GM04504 (cell line): ENCODE measurements at places on chromosomes 1 and 21.

DNA sequence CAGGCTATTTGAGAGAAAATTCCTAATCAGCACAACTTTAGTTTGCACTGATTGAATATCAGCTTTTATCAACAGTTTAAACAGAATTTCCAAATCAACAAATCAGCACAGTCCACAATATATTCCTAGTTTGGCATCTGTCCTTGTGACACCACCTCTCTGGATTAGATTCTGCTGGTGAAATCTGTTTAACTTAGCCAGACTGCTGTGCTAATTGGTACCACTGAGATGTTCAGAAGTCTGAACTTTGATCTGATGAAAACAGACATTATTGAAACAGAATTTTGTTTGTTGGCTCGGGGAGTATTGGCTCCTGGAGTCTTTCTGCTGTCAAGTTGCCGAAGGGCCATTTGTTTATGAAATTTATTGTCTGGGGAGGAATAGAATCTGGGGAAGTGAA is 17.0 kb upstream of the NGF start:
- DNase-seq = no peak

- DNase-seq = no peak
Observed at GRCh38 chr1:17667641-17668040, 87.5 kb upstream of the ACTL8 start.

DNA sequence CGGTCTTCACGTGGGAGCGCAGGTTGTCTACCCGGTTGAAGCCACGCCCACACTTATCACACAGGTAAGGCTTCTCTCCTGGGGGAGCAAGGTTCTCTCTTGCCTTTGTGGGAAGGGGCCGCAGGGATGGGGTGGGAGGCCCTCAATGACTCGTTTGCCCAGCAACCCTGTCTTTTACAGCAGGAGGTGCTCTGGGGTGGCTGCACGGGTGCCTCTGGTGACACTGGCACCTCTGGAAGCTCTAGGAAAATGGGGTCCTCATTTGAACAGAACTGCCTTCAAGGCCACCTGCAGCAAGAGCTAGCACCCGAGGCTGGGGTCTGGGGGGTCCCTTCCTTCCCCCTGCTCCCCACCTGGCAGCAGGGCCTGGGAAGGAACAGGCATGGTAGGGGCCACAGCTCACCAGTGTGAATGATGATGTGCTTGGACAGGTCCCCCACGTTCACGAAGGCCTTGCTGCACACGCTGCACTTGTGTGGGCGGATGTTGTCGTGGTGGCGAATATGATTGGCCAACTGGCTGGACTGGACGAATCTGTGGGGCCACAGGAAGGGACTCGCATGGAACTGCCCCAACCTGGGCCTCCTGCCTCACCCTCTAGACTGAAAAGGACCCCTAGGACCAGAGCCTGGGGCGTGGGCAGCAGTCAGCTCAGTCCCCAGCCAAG is 33.1 kb downstream of the ZBTB17 start:
- DNase-seq = no peak

GRCh38 chr1:19456968-19457441 is 28.3 kb downstream of the CAPZB start:
- no peak for DNase-seq

GRCh38 chr1:26627954-26628353 is 67.9 kb upstream of the ARID1A start:
- DNase-seq = no peak

GRCh38 chr1:91827459-91828321 is 58.3 kb downstream of the TGFBR3 start:
- no peak for DNase-seq

DNA sequence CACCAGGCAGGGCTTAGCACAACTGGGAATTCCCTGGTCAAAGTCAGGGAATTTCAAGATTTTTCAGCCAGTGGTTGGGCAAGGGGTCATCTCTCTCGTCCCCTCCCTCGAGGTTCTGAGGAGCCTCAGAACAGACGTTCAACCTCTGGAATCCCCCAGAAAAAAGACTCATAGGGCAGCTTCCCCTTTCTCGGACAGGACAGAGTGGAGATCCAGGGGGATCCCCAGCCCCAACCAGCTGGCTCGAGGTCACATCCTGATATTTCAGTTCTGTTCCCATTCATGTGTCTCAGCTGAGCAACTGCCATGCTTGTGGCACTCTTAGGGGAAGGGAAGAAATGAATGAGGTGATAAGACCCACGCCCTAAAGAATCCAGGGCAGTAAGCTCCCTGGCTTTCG is 4.9 kb upstream of the LAD1 start:
- no peak for DNase-seq

- peak; percentile 44 for DNase-seq
Observed at GRCh38 chr1:152048416-152049009, 11.7 kb upstream of the S100A11 start.

- no peak for DNase-seq
Observed at GRCh38 chr1:156524481-156524869, 23.9 kb upstream of the MEF2D start.

DNA sequence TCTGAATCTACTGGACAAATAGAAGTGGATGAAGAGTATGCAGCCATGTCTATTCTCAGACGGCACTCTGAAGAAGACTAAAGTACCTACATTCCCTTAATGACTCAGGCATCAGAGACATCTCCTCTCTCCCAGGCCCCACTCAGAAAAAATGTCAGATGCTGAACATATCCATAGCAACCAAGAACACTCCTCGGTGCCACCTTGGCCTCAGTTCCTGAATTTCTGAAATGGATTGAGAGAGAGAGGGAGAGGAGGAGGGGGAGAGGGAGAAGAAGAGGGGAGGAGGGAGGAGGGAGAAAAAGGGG is 16.0 kb upstream of the OVAAL start:
- no peak for DNase-seq

DNA sequence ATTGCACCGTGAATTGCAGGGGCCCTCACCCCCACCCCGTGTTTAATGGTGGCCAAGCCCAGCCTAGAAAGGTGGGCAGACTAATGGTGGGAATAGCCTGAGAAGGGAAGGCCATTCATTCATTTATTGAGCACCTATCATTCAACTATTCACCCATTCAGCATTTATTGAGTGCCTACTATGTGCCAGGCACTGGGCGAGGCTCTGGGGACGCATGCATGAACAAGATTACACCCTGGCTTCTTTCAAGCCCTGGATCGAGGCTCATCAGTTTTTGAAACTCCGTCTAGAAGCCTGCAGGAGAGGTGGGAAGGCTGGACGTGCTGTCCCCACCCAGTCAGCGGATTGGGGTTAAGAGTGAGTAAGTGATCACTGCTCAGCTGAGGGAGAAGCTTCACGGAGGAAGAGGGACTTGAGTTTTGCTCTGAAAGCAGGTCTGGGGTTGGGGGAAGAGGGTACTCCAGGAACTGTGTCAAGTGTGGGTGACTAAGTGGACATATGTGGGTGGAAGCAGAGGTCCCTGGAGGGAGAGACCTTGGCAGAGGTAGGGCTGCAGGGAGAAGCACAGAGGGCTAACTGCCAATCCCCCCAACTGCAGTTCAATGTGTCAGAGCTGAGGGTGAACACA is 35.6 kb downstream of the MEF2D start:
- DNase-seq = no peak

DNA sequence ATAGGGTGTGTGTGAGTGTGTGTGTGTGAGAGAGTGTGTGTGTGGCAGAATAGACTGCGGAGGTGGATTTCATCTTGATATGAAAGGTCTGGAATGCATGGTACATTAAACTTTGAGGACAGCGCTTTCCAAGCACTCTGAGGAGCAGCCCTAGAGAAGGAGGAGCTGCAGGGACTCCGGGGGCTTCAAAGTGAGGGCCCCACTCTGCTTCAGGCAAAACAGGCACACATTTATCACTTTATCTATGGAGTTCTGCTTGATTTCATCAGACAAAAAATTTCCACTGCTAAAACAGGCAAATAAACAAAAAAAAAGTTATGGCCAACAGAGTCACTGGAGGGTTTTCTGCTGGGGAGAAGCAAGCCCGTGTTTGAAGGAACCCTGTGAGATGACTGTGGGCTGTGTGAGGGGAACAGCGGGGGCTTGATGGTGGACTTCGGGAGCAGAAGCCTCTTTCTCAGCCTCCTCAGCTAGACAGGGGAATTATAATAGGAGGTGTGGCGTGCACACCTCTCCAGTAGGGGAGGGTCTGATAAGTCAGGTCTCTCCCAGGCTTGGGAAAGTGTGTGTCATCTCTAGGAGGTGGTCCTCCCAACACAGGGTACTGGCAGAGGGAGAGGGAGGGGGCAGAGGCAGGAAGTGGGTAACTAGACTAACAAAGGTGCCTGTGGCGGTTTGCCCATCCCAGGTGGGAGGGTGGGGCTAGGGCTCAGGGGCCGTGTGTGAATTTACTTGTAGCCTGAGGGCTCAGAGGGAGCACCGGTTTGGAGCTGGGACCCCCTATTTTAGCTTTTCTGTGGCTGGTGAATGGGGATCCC is 18.3 kb upstream of the HDAC1 start:
- no peak for DNase-seq

DNA sequence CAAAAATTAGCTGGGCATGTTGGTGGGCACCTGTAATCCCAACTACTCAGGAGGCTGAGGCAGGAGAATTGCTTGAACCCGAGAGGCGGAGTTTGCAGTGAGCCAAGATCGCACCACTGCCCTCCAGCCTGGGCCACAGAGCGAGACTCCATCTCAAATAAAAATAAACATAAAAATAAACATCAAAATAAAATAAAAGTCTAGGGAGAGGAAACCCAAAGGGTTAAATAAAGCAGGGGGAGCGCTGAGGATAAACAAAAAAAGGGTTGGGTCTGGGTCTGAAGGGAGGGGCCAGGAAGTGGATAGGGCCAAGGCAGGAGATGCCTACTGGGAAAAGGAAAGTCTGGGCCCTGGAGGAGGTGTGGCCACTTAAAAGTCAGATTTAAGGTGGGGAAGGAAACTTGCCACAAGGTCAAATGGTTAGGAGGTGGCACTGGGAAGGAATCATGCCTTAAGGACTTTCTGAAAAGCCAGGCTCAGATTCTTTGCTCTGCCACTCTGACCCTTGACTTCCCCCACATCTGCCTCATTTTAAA is 150.0 kb downstream of the ADSS2 start:
- no peak for DNase-seq

GRCh38 chr21:33018707-33019465 is 6.8 kb upstream of the OLIG2 start:
- DNase-seq = no peak

DNA sequence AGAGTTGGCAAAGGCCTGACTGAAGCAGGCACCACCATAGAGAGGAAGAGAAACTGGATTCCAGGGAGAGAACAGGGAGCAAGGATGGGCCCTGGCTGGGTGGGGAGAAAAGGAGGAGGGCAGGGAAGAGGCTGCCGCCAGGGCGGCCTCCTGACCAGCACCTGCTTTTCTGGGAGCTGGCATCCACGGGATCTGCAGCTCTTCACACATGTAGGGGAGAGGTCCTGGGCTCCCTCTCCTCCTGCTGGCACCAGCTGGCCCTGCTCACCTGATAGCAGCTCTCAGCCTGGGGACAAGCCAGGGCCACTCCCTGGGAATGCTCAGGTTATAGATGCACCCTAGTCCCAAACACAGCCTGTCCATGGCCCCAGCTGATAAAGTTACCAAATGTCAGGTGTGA is 39.9 kb downstream of the TEX35 start:
- no peak for DNase-seq
